ENCODE measurements at places on chromosomes 6 and 20.

- DNase-seq, result no peak
Observed at GRCh38 chr20:63306673-63307537, 13.9 kb downstream of the COL20A1 start.

DNA sequence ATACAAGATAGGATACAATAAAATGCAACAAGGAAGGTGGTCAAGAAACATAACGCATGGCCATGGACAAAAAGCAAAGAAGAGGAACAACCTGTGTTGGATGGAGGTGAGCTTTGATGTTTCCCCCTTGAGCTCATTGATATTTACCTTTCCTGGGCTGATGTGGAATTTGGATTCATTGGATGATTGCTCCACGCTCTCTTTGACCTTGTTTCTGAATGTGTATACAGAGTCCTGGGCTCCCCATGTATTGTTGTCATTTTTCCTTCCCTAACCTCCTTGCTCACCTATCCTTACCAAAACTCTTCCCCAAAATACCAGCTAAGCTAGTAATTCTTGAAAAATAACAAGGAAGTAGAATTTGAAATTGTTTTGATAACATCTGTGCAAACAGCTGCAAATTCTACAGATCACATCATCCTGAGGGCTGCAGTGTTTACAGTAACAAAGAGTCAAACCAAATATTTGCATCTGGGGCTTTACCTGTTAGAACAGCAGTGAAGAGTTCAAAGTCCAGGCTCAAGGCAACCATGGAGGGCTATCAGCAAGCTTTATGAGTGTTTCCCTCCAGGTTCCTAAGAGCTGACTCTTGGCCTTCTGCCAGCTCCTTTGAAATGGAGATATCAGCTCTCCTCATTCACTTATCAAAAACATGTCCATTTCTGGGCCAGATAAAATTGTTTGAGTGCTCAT, 214.3 kb upstream of the MARCKS start:
- DNase-seq, result no peak

- no peak for DNase-seq
Observed at GRCh38 chr20:20731945-20732296, 19.5 kb upstream of the RALGAPA2 start.

GRCh38 chr6:149129371-149130077, 188.0 kb upstream of the TAB2 start:
- no peak for DNase-seq

GRCh38 chr20:16081421-16081820, 491.8 kb downstream of the KIF16B start:
- DNase-seq, result no peak

- no peak for DNase-seq
Observed at GRCh38 chr6:102229271-102229670, 835.8 kb downstream of the GRIK2 start.
